ENCODE measurements at places on chromosomes 2 and 18.

GRCh38 chr18:48391868-48392267, 17.3 kb downstream of the ZBTB7C start:
- ATAC-seq: no peak

DNA sequence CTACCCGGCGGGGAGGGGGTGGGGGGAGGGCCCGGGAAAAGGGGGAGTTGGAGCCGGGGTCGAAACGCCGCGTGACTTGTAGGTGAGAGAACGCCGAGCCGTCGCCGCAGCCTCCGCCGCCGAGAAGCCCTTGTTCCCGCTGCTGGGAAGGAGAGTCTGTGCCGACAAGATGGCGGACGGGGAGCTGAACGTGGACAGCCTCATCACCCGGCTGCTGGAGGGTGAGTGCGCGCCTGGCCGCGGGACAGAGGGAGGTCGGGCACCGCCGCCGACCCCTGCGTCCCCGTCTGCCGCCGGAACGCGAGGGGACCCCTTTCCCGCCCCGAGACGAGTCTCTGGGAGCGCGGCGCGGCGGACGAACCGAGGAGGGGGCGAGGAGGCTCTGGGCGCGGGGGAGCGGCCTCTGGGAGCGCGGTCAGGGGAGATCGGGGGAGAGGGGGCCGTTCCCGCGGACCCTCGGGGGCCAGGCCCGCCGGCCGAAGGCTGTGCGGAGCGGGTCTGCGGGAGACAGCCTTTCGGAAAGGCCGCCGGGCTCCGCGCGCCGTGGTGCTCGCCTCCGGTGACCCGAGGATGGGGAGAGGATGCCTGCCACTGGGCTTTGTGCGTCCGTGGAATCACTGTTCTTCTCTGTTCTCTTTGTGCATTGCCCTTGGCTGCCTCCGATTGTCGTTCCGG, 463 bp downstream of the PPP1CB start:
- ATAC-seq: peak; percentile 35

- peak; percentile 71 for ATAC-seq
Observed at GRCh38 chr2:8849327-8849726, 11.9 kb upstream of the KIDINS220 start.

GRCh38 chr18:79610461-79611039, 69.1 kb upstream of the CTDP1 start:
- peak; percentile 36 for ATAC-seq

DNA sequence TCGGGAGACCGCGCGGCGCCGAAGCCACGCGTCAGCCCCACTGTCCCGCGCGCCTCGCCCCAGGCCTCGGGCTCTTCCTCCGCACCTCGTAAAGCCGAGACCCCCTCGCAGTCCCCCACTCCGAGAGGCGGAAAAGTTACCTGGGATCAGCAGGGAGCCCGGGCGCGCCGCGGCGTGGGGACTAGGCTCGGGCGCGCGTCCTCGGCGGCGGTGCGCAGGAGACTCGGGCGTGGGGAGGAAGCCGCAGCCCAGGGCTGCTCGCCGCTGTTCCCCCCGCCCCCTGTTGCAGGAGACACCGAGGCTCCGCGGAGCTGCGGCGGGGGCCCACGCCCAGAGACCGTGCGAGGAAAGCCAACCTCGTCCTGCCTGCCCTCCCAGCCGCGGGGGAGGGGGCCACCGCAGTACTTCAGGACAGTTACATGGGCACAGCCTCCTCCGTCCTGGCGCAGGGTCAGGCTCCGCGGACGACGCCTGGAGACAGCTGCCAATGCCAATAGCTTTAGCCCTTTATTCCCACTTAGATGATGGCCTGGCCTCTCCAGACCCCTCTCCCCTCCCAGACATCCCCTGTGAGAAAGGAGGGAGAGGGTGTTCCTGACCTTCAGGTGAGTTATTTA, at the start of gene EPB41L3:
TSS of gene EPB41L3 (minus strand) at position 225 of the 617 bp plus-strand sequence. CDS start 54,814 bp downstream, outside the sequence.
- ATAC-seq: peak; percentile 35

DNA sequence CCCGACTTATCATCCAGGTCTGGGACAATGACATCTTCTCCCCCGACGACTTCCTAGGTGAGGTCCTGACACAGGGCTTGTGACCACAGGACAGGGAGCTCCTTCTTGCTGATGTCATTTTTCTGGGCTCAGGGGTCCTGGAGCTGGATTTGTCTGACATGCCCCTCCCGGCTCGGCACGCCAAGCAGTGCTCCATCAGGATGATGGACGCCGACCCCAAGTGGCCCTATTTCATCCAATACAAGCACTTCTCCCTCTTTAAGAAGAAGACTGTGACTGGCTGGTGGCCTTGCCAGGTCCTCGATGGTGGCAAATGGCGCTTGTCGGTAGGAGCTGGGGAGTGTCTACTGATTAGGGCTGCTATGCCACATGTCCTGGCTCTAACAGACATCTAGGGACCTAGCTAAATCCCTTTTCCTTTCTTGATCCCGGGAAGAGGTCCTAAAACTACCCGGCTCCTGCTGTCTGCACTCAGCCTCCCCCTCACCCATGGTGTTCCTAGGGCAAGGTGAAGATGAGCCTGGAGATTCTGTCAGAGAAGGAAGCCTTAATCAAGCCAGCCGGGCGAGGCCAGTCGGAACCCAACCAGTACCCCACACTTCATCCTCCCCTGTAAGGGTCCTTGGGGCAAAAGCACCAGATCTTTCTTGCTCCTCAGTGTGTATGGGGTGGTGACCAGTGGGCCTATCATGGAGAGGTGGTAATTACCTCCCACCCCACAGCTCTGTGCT, 36.7 kb downstream of the LMAN2L start:
- no peak for ATAC-seq

DNA sequence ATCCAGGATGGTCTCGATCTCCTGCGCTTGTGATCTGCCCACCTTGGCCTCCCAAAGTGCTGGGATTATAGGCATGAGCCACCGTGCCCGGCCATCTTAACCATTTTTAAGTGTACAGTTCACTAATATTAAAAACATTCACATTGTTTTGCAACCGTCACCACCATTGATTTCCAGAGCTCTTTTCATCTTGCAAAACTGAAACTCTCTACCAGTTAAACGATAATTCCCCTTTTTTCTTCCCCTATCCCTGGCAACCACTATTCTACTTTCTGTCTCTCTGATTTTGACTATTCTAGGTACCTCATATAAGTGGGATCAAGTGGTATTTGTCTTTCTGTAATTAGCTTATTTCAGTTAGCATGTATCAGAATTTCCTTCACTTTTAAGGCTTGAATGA, 16.8 kb upstream of the NEUROD1 start:
- no peak for ATAC-seq

DNA sequence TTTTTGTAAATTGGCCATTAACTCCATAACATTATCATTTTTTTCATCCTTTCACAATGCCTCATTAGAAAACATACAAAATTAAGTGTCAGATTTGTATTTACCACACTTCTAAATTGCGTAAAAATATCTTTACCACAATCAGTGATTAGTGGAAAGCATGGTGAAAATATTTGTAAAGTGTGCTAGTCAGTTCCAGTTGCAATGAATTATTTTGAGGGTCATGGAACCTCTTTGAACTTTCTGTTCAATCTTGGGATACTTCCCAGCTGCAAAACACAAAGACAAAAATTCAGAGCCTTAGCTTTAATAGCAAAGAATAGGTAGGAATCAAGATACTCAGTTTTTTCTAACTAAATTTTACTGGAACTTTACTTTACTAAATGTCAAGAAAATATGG, 4.0 kb upstream of the COL3A1 start:
- ATAC-seq: no peak

- ATAC-seq: no peak
Observed at GRCh38 chr2:157866202-157866601, 9.9 kb downstream of the ACVR1 start.

GRCh38 chr2:168916331-168916675, 15.2 kb downstream of the G6PC2 start:
- no peak for ATAC-seq

- no peak for ATAC-seq
Observed at GRCh38 chr2:160989778-160990177, 170.4 kb upstream of the TANK start.

- ATAC-seq: no peak
Observed at GRCh38 chr18:73841661-73842060, 306.0 kb downstream of the FBXO15 start.

DNA sequence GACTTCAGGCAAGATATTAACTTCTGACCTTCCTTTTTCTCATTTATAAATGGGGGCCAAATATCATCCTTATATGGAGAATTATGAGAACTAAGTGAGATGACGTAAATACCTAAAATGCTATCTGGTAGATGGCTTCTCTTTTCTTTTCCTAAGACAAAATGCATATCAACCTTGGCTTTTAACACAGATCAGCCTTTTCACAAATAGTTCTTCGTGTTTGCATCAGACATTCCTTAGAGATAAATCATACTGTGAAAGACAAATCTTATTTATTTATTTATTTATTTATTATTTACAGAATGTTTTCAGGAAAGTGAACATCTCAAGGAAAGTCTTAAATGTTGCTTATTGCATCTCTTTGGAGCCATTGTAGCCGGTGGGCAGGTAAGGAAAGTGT, 62.8 kb downstream of the NBEAL1 start:
- ATAC-seq: no peak

DNA sequence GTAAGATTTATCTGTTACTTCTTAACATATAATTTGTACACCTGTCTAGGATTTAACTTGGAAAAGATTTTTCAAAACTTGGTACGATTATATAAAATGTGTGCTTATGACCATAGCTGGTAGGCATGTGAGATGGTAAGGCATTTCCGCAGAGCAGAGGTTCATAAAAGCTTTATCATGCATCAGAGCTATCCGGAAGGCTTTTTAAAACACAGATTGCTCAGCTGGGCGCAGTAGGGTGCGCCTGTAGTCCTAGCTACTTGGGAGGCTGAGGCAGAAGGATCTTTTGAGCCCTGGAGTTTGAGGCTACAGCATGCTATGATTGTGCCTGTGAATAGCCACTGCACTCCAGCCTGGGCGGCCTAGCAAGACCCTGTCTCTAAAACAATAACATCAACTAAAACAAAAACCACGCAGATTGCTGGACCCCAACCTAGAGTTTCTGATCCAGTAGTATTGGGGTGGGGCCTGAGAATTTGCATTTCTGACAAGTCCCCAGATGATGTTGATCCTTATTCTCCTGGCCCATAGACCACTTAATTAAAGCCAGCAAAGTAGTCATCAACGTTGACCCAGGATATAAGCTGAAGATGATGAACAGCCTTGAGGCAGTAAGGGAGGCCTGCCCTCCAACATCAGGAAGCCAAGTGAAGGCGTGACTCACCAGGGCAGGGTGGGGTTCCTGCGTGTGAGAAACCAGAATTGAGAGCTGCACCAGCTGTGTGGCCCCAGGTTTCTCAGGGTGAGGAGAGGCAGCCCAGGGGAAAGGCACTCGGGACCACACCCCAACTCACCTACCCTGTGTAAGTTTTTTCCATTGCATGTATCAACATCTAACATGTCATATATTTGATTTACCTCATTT, 21.6 kb upstream of the SLC20A1 start:
- peak; percentile 91 for ATAC-seq

DNA sequence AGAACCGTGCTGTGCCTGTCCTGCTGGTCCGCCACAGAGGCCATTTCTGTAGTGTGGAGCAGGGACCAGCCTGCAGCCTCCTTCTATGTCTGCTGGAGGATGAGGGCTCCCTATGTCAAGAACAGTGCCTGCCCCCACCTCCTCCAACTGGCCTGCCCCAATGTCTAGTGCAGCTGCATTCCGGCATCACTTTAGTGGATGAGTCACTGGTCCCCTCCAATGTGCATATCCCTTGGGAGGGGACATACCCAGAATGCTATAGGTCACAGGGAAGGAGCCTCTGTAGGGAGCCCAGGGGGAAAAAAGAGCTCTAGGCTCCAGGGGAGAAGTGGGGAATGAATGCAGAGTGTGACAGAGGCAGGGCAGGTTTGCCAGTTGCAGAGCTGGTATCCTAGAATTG, 219.6 kb downstream of the CELF4 start:
- no peak for ATAC-seq

DNA sequence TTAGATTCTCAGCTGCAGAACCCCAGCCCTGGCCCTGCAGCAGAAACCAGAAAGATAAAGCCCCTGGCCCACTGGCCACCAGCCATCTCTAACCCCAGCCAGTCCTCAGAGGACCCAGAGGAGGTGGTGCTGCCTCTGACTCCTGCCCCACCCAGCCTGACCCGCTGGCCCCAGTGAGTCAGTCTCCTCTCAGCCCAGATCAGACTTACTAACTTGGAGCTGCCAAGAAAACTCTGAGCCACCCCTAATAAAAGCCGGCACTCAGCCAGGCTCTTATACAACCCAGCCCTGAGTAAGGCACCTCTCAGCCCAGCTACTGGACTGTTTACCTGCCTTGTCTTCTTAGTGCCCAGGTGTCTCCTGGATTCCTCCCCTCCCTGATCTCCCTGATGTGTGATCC, 2.0 kb downstream of the SLC14A2 start:
- peak; percentile 96 for ATAC-seq

All from esophagus mucosa (tissue), 1 donor.